ENCODE measurements at places on chromosomes 2 and 18. TPM values are rescaled to one million over a fixed set of nuclear protein-coding genes. Genes with fewer than 3 reads are reported as not detected.

DNA sequence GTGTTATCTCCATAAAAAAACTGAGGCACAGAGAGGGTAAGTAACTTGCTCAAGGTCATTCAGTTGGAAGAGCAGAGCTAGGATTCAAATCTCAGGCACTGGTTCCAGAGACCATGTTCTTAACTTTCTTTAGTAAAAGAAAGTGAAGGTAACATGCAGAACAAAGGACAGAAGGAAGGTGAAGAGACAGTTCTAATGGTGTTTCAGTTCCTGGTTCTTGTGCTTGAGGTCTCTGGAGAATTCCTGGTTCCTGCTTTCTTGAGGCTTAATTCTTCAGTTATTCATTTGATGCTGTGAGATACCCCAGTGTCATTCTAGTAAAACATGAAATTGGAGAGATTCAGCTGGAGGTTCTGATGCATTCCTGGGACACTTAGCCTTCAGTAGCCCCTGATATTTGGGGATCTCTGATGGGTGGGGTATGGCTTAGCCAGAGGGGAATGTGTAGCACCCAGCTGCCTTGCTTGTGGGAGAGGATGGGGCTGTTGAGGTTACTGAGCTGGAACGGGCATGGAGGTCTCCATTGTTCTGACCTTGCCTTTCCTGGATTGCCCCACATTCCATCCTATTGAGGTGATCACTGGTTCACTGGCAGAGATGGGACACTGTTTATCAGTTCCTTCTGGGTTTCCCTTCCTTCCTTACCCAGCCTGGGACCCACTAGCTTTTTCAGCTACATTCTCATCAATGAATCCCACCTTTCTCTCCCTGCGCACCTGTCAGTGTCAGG, 46.8 kb downstream of the SEMA4F start:
- ATAC-seq: no peak

GRCh38 chr2:157433394-157433793, 10.5 kb downstream of the CYTIP start:
- no peak for ATAC-seq

GRCh38 chr2:207531032-207531952, 1.5 kb downstream of the CREB1 start:
- no peak for ATAC-seq

DNA sequence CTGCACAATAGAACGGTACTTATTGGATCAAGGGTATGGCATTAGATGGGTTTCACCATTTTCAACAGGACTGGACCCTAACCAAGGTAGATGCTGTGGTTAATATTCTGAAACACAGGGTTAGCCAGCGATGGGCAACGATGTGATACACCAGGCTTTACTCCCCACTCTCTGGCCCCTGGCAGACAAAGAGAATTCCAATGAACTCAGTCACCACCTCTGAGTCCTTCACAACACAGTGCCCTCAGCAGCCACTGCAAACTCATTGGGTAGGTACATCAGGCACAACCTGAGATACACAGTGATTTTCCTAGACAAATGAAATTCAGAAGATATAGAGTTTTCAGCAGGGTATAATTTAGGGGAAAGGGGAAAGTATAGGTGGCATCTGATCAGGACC, 634.5 kb downstream of the ZEB2 start:
- no peak for ATAC-seq

The ANKRD30BL gene
- total RNA-seq: 0.87 TPM
